ENCODE measurements at places on chromosomes 2 and 18.

- no peak for DNase-seq
These were observed 58.9 kb upstream of the FAM136A start for GRCh38 chr2:70360661-70361270.

GRCh38 chr2:169819106-169819505, 5.6 kb downstream of the METTL5 start:
- no peak for DNase-seq

DNA sequence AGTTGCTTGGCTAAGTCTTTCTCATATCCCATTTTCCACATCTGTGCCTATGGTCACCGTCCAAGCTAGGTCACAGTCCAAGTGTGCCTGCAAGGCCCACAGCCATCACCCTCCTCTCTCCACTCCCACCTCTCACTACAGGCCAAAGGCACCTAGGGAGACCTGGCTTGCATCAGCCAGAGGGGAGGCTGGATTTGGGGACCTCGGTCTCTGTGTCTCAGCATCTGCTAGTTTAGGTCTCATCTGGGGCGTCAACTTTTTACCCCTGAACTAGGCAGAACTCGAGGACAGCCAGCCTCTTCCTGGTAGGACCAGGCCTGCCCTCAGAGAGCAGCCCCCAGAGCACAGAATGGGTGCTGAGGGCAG, 217.1 kb downstream of the DYSF start:
- DNase-seq, result no peak

DNA sequence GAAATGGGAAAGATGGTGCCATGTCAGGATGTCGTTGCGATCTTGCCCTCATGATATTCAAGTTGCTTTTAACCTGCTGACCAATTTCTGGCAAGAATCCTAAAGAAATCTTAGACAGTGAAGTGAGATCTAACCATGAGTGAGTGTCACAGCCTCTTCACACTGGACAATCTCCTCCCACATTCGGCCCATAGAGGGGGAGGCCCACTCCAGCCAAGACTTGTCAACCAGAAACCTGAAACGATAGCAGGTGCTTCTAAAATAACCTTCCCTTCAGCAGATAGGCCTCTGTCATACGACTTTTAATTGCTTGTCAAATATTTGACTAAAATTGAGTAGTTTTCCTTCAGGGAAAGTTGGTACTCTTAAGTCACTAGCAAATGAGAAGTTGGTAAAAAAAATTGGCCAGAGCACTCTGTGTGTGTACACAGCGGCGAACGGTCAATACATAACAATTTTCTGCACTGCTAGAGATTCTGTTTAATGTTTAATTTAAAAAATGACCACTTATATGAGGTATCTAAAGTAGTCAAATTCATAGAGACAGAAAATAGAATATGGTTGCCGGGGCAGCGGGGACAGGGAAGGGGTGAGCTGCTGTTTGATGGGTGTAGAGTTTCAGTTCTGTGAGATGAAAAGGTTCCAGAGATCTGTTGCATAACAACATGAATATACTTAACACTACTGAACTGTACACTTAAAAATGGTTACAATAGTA, 110.2 kb downstream of the VAPA start:
- DNase-seq, result no peak

GRCh38 chr2:168254158-168254935, 7.0 kb upstream of the STK39 start:
- DNase-seq, result no peak

DNA sequence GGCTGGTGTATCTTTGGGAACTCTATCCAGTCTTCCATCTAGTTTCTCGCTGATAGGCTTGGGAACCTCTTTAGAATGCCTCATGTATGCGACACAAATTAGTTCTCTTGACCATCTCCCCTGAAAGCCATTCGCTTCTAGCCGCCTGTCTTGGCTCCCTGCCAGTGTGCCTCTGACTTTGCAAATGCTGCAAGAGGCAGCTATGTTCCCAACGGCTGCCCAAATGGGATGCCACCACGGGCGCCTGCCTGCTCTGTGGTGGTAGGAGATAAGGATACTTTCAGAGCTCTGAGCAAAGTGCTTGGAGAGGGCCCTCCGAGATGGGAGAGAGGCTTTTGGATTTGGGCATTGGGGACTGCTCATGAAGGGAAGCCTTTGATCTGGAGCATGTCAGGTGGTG, 77.7 kb upstream of the IGFBP5 start:
- DNase-seq, result no peak

DNA sequence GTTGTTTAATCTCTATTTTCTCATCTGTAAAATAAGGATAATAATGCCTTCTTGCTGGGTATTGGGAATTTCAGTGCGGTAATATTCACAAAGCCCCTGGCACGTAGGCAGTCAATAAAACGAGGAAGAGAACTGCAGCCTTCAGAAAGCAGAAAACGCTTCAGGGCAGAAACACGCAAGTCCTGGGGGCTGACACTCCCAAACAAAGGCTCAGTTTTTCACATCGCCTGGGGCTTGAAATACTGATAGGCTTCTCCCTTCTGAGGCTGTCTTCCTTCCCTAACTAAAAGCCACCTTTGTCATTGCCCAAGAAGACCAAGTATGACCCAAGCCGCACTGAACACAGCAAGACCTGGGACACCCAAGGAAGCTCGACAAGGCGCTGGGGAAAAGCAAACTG, 32.4 kb downstream of the TMEM177 start:
- DNase-seq, result no peak

DNA sequence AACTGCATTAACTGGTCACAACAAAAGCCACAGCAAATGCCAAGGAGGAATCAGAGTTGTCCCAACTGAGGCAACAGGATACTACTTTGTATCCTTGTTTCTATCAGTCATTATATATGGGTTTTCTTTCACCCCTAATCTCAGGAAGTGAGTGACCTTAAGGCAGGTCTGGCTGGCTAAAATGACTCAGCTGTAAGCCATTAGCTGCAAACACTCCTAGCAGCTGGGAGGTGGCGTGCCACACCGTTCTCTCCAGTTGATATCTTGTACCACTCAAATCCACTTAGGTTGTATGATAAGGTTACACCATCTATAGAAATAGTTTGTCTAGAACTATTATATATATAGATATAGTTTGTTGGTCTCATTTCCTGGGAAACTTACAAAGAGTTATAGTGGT, 171.1 kb upstream of the MC4R start:
- no peak for DNase-seq

GRCh38 chr2:240596491-240596931, 10.0 kb downstream of the CAPN10 start:
- DNase-seq, result peak; percentile 49

DNA sequence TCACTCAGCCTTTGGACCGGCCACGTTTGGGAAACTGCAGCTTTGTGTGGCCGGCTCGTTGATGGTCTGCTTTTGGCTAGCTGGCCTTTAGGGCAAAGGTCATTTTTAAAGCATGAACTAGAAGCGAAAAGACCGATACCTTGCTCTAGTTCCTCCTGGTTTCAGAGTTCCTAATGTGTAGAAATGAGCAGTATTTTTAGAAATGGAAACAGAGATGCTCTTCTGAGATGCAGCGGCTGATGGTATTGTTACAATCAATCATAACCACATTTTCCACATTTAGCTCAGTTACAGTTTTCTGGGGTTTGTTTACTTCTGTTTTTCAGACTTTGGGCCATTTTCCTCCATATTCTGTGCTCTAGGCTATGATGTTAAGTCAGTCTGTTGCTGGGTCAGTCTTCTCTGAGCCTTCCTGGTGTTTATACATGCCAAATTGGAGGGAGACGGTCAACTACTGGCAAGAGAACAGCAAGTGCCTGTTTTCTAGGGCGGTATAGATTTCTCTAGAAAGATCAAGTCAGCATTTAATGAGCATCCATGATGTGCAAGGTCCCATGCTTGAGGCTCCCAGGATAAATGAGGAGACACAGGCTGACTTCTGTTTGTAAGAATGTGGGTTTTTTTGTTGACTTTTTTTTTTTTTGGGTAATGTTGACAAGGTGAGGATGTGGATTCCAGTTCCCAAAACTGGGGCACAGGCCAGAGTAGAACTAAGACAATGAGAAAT, 28.0 kb downstream of the RNF144A start:
- DNase-seq, result no peak

DNA sequence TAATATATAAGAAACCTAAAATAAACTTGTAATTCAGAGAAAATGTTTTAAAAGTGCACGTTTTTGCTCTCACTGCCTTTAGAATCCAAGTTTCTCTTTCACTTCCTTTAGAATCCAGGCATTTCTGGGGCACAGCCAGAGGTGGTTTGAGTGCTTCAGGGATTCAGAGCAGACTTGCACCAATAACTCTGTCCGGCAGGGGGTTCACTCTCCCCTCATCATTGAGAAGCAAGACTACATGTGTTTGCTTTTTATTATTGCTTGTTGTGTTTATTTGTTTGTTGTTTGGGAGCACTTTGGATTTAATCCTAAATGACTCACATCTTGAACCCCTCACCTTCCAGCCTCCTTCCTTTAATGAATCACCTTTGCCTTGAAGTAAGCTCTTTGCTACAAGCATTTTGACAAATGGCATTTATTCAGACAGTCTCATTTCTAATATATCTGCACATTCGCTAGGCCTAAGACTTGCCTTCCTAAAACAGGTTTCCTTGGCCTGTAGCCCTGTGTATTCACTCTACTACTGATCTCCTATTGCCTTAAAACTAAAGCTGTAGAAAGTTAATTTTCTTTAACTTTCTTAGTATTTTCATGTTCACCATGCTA, 233.5 kb upstream of the ATP5MC3 start:
- no peak for DNase-seq

DNA sequence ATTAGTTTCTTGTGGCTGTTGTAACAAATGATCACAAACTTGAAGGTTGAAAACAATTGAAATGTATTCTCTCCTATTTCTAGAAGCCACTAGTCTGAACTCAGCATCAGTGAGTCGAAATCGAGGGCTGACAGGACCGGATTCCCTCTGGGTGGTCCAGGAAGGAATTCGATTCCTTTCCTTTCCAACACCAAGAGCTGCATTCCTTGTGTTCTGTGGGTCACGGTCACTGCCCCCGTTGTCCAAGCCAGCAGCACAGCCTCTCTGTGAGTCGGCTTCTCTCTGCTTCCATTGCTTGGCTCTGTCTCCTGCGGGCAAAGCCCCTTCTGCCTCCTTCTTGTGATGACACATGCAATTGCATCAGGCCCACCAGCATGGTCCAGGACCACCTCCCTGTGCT, 67.3 kb downstream of the SMIM21 start:
- no peak for DNase-seq

DNA sequence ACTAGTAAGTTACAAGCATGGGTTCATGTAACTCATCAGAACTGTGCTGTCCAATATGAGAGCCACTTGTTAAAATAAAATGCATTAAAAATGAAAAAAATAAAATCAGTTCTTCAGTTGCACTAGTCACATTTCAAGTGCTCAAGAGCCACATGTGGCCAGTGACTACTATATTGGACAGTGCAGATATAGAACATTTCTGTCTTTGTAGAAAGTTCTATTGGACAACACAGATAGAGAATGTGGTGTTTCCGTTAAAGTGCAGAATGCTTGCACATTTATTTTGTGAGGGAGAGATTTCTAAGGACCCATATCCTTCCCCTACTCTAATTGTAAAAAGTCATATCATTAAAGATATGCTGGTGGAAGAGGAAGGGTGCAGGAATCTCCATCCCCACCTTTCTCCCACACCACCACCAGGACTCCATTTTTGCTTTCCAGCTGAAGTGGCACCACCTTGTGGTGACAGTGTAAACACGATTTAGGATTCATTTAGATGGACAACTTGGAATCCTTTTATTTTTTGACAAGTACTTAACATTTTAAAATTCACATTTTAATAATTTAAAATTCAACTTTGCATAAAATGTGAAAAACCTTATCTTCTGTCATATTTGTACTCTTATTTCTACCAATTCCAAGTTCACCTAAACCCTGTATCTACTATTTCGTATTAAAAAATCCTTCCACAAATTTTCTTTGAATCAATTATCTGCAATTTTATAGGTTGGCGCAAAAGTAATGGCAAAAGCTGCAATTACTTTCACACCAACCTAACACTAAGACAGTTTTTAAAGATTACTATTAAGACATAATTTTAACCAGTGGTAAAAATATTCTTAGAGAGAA, 9.4 kb upstream of the CD302 start:
- no peak for DNase-seq

DNA sequence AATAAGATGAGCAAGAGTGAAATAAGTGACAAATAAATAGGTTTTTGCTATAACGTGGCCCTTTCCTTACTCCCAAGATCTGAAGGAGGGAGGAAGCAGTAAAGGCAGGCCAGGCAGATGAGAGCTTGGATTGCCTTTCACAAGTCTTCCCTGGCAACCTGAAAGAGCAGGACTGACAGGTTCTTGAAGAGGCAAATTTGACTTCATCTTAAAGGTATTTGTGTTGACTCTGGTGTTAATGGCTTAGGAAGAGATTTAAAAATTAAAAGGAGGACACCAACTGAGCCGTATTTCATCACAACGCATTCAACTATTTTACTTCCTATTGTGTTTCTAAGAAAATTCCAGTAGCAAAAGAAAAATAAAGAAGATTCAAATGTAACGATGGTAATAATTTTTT, 3.2 kb downstream of the STRN start:
- DNase-seq, result no peak

GRCh38 chr2:218569038-218569431, 396 bp downstream of the CNOT9 start:
- peak; percentile 47 for DNase-seq

GRCh38 chr2:122100756-122101155, 345.3 kb downstream of the TSN start:
- DNase-seq, result no peak

- no peak for DNase-seq
These were observed 75.1 kb downstream of the POLE4 start for GRCh38 chr2:75033516-75033915.

All from hippocampal formation (tissue), 2 donors.